ENCODE measurements at places on chromosomes 5 and 9.

DNA sequence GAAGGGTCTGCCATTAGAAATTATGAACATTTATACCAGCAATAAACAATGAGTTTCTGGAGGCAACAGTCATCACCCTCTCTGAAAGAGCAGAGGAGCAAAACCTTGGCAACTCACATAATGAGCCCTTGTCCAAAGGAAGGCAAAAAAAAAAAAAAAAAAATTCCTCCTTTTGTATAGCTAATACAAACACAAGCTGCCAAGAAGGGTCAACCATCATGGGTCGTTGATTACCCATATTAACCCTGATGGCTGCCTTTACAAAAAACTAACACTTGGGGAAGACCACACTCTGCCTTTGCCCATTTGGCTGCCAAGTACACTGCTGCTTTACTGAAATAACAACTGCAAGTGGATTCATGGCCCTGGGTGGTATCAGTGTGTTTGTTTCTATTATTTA lies 272.7 kb downstream of the ADAMTSL1 start:
- no peak for DNase-seq

DNA sequence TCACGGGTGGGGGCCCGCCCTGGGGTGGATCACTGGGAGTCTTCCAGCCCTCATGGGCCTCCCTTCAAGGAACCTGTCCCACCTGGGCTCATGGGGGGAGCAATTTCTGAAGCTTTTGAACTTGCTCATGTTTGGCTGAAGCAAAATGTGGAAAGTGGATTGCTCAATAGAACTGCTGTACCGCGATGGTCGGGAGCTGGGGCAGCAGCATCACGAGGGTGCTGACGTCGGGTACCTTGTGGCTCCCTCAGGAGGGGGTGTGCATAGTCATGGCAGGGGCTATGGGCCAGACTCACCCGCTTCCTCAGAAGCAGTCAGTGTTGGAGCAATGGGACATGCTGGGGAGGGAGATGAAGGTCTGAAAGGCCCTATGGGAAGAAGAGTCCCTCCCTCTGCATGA lies 57.9 kb downstream of the PRRT1B start:
- DNase-seq, result no peak

GRCh38 chr5:56350597-56351170 lies 117.6 kb upstream of the ANKRD55 start:
- DNase-seq, result no peak

DNA sequence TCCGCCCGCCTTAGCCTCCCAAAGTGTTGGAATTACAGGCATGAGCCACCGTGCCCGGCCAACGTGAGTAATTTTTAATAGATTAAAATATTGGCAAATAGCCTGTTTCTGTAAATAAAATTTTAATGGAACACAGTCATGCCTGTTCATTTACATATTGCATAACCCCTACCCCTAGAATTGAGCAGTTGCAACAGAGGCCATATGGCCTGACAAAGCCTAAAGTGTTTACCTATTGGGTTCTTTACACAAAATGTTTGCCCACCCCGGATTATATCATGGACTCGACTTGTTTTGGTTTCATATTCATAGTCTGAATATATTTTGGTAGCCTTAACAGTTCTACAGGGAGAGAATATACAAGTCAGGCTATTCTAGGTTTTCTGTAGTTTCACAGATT lies 5.3 kb downstream of the NSA2 start:
- DNase-seq, result no peak

GRCh38 chr9:108704156-108704852 lies 151.5 kb downstream of the ACTL7B start:
- DNase-seq, result no peak

DNA sequence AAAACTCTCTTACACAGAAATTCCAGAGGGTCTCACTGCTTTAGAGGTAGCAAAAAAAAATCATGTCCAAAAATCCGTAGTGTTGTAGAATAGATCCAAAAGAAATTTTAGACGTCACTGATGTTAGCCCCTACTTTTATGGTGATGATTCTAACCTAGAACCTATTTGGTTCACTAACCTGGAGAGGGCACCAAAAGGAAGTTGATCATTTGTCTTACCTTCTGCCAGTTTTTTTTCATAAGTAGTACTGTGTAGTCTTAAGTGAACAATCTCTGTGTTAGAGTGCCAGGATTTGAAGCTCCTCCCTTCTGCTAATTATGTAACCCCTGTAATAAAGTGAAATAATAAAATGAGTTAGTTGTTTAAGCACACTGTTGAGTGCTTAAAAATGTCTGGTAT lies 215.2 kb downstream of the SMARCA2 start:
- no peak for DNase-seq

- DNase-seq, result no peak
Measured at GRCh38 chr9:33346564-33346963, 55.8 kb downstream of the AQP7 start.

GRCh38 chr5:151196556-151197290 lies 27.2 kb downstream of the CCDC69 start:
- peak; percentile 19 for DNase-seq

DNA sequence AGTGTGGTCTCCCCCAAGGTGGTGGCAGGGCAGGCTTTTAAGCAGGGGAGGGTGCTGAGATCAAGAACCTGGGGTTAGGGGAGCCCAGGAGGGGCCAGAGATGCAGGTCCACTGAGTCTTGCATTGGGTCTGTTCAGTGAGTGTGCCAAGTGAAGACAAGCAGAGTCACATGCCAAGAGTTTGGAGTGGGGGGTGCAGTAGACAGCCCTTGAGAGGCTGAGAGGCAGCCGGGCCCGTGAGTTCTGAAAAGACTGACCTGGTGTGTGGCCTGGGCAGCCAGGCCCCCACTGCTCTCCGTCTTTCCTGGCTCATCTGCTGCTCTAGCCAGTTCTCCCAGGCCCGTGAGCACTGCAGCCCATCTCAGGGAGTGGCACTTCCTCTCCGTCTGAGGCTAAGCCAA lies 120.0 kb downstream of the DAB2IP start:
- DNase-seq, result no peak

DNA sequence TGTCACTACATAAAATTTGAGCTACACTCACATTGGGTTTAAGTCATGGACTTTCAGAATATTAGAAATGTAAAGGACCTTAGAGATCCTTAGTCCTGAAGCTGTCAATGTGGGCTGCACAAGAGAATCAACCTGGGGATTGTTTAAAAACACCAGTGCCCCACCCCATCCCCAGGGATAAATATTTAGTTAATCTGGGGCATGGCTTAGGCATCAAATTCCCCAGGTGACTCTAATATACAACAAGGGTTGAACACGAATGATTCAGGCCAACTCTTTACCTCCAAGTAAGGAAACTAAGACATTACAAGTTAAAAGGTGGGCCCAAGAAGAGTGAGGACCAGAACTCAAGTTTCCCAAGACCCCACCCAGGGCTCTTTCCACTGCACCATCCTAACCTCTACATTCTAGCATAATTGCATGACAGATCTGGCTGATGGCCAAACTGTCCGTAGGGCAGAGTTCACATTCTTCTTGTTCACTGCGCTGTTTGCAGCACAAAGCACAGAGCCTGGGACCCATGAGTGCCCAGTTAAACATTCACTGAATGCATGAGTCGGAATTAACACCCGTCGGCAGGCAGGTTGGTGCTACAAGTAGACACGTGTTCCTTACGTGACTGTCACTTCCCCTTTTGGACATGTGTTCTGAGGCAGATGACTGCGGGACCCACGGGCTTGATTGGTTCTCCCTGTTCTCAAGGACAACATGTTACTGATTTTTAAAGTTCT lies 25.2 kb downstream of the CYFIP2 start:
- no peak for DNase-seq

Data from CD8-positive, alpha-beta memory T cell (primary cell).